ENCODE measurements at places on chromosomes 7 and 10.

- DNase-seq = no peak
Measured at GRCh38 chr7:158856883-158857668, 718 bp downstream of the DYNC2I1 start.

DNA sequence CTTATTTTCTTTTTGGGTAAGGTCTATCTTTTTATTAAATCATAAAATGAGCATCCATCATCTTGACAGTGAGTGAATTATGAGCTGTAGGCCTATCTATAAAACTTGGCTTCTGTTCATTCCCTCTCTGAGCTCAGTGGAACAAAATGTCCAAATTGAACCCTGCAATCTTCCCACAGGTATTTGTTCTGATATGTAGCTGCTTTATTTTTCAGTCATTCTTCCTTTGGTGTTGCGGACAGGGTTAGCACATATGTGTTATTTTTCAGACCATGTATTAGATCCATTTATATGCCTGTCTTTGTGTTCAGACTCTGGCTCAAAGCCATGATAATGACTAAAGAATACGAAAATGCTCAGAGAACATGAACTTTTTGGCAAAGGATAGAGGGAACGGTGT is 201.6 kb upstream of the KIAA1217 start:
- no peak for DNase-seq

DNA sequence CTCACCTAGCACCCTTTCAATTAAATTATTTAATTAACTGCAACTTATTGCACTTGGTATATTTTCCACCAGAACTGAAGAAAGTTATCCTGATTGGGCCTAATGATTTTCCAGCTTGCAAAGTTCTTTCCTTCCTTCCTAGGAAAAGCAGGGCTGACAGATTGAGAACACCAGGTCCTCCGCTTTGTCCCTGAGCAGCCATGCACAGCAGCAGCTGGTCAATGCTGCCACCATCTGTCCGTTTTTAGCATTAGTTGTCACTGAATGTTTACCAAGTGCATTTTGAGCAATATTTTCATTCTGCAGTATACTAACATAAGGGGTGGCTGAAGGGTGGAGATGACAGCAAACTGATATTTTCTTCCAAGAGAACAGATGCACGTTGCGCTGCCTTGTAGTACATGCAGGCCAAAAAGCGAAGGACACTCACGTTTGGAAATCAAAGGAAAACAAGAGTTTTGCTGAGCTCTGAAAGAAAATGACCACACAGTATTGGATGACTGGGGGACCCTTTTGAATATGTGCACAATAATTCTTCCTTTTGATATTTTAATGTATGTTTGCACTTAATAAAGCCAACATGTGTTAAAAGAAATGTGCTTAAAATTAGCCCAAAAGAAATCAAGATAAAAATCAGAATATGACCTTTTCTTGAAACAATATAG is 248.8 kb upstream of the PTN start:
- peak; percentile 63 for DNase-seq

DNA sequence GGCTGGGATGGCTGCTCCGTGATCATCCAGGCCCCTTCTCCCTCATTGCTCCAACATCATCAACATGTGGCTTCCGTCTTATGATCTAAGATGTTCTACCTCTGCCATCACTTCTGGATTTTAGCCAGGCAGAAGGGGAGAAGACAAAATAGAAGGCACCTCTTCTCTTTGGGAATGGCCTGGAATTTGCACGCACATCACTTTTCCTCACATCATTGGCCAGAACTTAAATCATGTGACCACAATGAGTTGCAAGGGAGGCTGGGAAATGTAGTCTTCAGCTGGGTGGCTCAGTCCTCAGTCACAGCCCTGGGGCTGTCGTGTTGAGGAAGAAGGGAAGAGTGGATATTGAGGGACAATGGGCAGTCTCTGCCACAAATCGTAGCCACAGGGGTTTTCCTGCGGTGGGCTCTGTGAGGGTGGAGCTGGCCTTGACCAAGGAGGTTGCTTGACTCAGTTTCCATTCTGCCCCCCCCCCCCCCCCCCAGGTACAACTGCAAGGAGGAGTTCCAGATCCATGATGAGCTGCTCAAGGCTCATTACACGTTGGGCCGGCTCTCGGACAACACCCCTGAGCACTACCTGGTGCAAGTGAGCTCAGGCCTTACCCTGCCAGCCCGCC is 50.3 kb downstream of the PALD1 start:
- DNase-seq = no peak

DNA sequence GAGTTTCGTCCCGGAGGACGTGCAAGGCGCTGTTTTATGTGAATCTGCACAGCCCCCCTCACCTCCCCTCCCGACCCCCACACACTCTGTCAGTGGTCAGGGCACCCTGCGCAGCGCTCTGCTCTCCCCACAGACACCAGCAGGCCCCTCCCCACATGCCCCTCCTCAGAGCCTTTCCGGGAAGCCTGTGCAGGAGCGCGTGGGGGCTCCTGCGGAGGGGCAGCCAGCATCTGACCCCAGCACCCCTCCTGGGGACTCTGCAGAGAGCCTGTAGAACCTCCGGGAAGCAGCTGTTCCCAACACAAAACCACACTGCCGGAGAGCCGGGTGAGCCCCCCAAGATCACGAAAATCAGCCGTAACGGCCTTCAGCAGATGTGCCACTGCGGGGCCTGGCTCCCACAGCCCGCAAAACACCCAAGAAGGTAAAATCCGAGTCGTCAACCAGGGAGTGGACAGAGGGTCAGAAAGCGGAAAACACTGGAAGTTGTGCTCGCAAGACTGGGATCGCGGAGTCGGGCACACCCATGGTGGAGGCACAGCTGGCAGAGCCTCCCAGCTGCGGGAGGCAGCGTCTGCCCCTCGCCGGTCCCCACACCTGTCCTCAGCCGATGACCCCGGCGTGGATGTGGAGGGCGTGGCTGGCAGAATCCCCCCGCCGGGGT is 53.8 kb upstream of the PDGFA start:
- DNase-seq = no peak

GRCh38 chr10:74047871-74048270 is 50.0 kb downstream of the VCL start:
- no peak for DNase-seq

GRCh38 chr10:132113766-132114365 is 48.1 kb downstream of the JAKMIP3 start:
- DNase-seq = peak; percentile 66

DNA sequence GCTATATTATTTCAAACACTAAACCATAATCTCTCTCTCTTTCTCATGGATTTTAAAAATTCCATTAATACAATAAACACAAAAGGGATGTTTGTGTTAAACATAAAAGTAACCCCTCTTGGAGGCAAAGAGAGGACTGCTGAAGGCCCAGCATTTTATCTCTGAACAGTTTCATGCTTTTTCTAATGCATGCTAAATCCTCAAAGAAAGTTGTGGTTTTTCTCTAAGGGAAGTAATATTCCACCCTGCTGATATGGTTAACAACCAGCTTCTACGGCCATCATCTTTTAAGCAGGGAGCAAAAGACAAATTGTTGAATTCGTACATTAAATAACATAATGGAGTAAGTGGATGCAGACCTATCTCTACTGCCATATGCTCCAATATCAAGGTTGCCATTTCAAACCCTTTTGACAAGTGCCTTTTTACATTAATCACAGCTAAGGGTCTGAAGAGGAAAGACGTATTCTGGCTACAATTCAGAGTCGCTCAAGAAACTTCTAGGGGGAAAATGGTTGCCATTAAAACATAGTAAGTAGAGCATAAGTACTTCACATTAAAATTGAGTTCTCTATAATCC is 103.1 kb downstream of the SLC25A13 start:
- DNase-seq = no peak

GRCh38 chr7:113684165-113684564 is 234.6 kb downstream of the PPP1R3A start:
- no peak for DNase-seq

GRCh38 chr7:127848241-127848640 is 183.0 kb downstream of the LRRC4 start:
- no peak for DNase-seq

DNA sequence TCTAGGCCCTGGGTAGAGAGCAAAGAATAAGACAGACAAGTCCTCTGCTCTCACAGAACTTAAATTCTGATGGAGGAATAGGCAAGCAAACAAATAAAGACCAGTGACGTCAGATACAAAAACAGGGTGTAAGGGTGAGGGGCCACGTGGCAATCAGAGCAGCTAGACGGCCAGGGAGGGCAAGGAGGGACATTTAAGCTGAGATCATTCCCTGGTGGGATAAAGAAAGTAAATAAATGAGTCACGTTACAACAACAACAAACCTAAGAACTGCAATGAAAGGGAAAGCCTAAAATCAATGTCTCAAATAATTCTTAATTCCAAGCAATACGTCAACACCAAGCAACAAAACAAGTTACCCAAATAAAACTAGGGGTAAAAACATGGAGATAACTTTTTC is 21.8 kb downstream of the STN1 start:
- DNase-seq = no peak

GRCh38 chr10:67306588-67307205 is 380.9 kb downstream of the LRRTM3 start:
- DNase-seq = peak; percentile 27
